Left hindlimb (tissue), 1 donor: ENCODE measurements at places on chromosomes 16 and 17.
A peak's percentile ranks its signal among the peaks of the same experiment; 100 is the strongest.

- no peak for DNase-seq
These were observed 3.0 kb downstream of the APPBP2 start for GRCh38 chr17:60522889-60523626.

- no peak for DNase-seq
These were observed 116.3 kb downstream of the USP22 start for GRCh38 chr17:20926532-20926931.

- DNase-seq: no peak
These were observed 7.7 kb downstream of the BCL7C start for GRCh38 chr16:30886145-30886544.

- DNase-seq: no peak
These were observed 20.3 kb downstream of the GGA3 start for GRCh38 chr17:75241143-75241430.

GRCh38 chr16:84175350-84176081 is 11.3 kb downstream of the TAF1C start:
- DNase-seq: no peak

DNA sequence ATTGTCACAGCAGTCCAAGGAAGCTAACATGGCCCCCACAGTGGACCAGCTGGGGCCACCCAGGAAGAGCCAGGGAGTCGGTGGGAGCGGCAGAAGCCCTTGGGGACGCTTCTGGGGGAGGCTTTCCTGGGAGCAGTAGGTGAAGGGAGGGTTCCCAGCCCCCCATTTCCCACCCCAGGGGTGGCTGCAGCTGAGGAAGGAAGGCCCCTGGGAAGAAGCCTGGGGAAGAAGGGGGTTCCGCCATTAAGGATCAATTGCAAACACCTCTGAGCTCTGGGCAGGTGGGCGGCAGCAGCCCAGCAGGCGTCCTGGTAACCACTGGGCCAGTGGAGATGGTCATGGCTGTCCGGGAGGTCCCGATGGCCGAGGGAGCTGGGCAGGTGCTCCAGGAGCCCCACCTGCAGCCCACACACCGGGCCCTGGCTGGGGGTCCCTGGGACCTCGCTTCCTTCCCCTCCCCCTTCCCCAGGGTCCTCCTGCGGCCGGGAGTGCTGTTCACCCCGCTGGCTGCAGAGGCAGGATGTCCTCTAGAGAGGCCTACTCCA is 592 bp upstream of the PERCC1 start:
- no peak for DNase-seq

DNA sequence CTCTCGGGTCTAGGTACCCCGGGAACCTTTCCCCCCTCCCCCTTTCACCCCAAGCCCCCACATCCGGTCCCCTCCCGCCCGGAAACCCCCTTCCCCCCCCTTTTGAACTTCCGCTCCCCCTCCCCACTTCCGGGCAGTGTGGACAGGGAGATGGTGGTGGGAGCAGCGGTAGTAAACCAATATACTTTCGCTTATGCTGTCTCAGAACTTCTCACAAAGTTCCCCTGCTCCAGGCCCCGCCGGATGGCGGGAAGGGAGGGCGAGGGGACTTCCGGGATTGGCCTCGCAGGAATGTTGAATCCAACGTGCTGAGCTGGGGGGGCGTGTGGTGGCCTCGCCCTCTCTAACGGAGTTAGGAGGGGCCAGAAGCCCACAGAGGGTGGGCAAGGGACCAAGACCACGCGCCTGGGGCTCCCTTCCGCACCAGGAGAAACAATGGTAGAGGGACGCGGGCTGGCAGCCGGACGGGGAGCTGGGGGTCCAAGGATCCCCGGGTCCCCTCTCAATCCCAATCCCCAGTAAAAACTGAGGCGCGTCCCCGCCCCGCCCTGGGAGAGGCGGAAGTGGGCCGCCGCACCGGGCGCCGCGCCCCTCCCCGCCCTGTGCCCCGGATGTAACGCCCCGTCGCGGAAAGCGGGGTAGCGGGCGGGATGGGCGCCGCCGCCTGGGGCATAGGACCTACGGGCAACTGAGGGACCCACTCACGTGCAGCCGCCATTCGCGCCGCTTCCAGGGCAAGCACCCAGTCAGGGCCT is 742 bp downstream of the PFN1 start:
- DNase-seq: peak; percentile 84

DNA sequence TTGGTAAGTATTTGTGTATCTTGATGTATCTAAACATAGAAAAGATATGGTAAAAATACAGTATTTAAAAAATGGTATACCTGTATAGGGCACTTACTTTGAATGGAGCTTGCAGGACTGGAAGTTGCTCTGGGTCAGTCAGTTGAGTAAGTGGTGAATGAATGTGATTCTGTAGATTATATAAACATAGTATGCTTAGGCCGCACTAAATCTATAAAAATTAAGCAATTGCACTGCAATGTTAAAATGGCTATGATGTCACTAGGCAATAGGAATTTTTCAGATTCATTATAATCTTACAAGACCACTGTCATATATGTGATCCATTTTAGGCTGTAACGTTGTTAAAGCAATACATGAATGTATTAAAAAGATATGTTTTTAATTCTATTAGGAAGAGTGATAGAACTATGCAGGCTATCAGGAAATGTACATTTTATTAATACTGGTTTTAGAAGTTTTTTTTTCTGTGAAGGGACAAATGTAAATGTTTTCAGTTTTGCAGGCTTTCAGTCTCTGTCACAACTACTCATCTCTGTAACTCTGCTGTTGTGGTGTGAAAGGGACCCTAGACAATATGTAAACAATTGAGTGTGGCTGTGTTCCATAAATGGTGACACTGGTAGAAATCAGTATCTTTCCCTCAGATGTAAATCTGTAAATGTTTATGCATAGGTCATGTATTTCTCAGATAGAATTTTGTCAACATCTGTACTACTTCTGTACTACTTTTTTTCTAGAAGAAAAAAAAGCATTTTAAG is 10.5 kb downstream of the CBFB start:
- DNase-seq: no peak

GRCh38 chr17:58092797-58093385 is 9.7 kb downstream of the DYNLL2 start:
- no peak for DNase-seq

DNA sequence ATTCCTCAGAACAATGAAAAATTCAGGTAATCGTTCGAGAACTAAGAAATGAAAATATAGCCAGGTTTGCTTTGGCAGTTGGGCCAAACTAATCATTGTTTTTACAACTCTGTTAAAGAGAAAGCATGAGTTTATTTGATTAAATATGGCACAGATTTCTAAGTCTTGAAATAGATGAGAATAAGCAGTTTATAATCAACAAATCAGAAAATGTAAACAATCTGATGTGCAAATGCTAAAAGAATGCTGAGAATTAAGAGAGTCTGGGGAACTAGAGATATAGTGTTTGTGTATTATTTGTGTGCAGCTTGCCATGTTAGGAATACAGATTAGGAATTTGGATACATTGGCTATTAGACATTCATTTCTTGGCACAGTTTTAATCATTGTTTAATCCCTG is 212.5 kb downstream of the TANC2 start:
- DNase-seq: no peak

GRCh38 chr17:50151937-50152547 is 1.6 kb upstream of the PPP1R9B start:
- peak; percentile 92 for DNase-seq

DNA sequence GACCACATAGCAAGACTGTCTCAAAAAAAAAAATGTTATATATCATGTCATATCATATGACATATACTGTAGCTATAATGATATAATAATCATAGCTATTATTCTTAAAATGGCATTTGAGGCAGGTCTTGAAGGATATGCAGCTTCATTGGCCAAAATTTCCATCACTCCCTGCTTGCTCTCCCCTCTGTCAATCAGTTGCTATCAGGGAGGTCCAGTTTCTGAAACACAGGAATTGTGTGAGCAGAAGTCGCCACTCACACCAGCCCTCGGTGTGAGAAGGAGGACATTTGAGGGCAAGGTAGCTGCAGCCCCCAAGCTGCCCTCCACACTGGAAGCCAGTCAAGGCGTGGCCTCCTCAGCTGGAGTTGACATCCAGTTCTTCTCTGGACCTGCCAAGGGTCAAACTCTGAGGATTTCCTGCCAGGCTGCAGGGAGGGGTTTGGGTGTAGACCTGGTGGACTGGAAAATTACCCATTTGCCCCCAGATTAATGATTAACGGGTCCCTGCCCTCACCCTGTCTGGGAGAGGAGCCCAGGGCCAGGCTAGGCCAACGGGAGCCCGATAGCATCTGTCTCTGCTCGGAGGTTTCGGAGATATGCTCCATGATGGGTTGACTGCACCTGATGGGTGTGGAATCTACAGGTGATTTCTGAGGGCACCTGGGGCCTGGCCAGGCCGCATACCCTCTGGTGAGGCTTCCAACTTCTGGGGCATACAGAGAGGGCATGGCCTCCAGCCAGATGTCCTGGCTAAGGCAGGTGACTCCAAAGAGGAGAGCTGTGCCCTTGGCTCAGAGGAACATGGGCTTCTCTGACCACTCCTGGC is 18.8 kb downstream of the WNT9B start:
- no peak for DNase-seq

- peak; percentile 27 for DNase-seq
These were observed 155.1 kb downstream of the C16orf95 start for GRCh38 chr16:87161822-87162676.

GRCh38 chr16:60217787-60218186 is 1483.7 kb upstream of the GOT2 start:
- DNase-seq: no peak

GRCh38 chr17:77556383-77557061 is 402.0 kb upstream of the TNRC6C start:
- no peak for DNase-seq

- DNase-seq: no peak
These were observed 78.6 kb downstream of the YPEL2 start for GRCh38 chr17:59410049-59410437.

DNA sequence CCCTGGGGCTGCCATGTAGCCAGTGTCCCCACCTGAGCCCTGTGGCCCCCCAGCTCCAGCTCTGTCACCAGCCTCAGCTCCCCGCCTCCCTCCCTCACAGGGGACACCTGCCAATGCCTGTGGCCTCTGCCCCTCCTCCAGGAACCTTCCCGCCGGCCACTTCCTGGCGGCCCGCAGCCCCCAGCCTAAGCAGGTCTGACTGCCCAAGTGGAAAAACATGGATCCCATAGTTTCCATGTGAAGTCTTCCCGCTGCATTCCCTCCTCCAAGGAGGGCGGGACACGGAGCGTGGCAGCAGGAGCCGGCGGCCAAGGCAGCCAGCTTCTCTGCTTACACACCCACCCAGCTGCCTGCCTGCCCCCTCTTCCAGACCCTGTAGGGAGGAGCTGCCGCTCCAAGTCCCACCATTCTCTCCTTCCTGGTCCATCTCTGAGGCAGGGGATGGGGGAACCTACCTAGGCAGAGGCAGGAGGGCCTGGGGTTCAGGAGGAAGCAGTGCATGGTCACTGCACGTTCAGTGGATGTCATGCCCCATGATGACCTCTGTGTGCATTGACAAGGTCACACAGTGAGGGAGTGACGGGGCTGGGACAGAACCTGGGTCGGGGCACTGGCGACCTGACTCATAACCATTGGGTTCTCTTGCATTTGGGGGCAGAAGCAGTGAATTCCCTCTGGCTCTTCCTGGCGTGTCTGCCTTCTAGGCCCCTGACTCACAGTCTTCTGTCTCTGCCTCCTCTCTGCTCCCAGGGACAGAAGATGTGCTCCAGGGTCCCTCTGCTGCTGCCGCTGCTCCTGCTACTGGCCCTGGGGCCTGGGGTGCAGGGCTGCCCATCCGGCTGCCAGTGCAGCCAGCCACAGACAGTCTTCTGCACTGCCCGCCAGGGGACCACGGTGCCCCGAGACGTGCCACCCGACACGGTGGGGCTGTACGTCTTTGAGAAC is 8.7 kb downstream of the VASN start:
- peak; percentile 86 for DNase-seq

GRCh38 chr17:80119271-80119791 is 17.9 kb downstream of the GAA start:
- no peak for DNase-seq

DNA sequence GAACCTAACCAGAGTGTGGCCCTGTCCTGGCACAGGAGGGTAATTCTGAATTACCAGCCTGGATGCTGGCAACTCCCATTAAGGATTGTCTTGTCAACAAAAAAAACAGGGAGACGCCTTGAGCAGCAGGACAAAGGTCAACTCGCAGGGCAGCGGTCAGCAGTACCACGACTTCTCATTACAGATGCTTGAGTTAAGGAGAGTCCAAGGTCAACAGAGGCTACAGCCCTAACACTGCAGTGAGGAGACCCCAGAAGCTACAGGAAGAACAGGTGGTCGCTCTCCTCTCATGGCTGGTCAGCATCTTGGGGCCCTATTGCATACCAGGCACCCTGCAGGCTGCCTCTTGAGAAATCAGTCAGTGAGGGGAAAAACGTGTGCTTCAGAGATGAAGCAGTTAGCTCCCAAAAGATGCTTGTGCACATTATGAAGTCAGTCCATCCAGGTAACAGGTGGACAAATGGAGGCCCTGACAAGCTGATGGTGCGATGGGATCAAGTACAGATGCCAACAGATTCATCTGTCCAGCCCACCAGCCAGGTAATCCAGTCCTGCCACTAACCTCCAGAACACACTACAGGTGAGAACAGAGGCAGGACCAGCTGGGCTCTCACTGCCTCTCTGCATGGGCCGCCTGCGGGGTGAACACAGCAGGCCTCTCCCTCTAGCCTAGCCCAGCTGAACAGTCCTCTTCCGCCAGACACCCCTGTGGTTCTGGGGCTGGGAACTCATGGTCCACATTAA is 4.2 kb downstream of the CSNK1D start:
- no peak for DNase-seq

GRCh38 chr16:11200592-11200991 is 55.4 kb downstream of the SOCS1 start:
- DNase-seq: no peak

GRCh38 chr17:64273006-64273405 is 9.9 kb upstream of the TEX2 start:
- DNase-seq: no peak

DNA sequence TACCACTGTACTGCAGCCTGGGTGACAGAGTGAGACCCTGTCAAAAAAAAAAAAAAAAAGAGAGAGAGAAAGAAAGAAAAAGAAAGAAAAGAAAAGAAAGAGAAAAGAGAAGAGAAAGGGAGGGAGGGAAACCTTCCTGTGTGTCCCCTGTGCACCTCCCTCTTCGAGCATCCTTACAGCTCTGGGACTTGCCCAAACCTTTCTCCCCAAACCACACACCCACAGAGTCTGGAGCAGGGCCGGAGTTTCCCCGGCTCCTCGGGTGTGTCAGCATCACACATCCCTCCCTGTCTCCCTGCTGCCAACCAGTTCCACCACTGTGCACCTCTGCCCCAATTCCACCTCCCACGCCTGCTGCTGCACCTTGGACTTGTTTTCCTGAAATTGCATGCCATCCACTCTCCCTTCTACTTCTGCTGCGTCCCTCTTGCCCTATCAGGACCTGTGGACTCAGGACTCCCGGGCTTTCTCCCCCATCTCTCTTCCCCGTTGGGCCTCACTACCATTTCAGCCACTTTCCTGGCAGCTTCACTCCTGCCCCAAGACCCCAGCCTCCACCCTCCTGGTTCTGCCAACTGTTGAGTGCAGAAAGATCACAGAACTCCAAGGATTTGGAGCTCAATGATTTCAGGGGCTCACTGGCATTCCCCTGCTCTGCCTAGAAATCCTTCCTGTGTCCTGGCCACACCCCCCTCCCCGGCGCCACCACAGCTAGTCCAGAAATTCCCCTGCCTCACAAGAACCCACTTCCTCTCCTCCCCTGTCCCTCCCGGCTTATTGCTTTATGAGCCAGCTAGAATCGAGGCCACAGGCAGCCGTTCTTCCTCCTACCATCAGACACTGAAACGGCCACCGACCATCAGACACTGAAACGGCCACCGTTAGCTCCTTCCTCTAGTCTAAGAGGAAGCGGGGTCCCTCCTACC is 3.7 kb upstream of the CDK3 start:
- peak; percentile 65 for DNase-seq

GRCh38 chr16:27426423-27427408 is 24.7 kb downstream of the IL21R start:
- DNase-seq: no peak
